ENCODE measurements at places on chromosomes 2 and 18.
A peak's percentile ranks its signal among the peaks of the same experiment; 100 is the strongest.

GRCh38 chr2:214593727-214594126 is 182.9 kb downstream of the VWC2L start:
- peak; percentile 44 for DNase-seq

DNA sequence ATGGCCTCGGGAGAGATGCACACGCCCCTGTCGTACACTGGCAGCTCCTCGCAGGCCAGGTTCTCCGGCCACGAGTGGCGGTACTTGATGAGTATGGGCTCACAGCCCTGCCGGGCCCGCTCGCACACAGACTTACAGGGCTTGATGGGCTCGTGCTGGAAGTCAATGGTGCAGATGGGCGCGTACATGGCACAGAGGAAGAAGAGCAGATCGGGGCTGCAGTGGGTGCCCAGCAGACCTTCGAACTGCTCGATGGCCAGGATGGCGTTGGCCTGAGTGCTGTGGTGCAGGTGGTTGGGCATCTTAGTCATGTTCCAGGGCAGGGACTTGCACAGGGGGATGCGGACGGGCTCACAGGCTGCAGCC is 359 bp downstream of the FRZB start:
- DNase-seq = no peak

GRCh38 chr2:148244593-148245292 is 223.9 kb downstream of the MBD5 start:
- no peak for DNase-seq

- DNase-seq = peak; percentile 98
These were observed at the start of gene MSH6 for GRCh38 chr2:47782671-47783485. MSH6 (plus strand) TSS chr2:47783145; CDS start chr2:47783234, 89 bp downstream.

GRCh38 chr18:13279181-13280069 is 60.9 kb downstream of the LDLRAD4 start:
- DNase-seq = no peak

- DNase-seq = no peak
These were observed 21.6 kb upstream of the ARHGEF4 start for GRCh38 chr2:130814931-130815680.

DNA sequence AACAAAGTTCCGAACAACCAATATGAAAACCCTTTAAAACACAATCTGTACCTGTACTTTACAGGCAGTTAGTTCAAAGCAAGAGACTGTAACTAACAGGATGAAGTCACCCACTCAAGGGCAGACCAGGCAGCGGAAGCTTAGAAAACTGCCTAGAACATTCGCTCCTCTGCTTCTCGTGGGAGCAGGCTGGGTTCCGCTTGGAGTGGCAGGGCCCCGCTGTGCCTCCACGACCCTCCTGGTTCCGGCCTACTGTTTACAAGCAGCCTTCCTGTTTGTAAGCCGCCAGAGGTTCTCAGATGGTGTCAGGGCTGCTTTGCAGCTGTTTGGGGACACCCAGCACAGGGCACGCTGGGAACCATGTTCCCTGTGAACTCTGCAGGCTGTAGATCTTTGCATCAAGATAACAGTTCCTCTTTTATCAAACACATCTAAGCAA is 31.3 kb downstream of the CIB4 start:
- DNase-seq = no peak

Data from iPS-NIHi11 (cell line).